ENCODE measurements at places on chromosomes 3 and 15. TPM values are rescaled to one million over a fixed set of nuclear protein-coding genes. Genes with fewer than 3 reads are reported as not detected.

MBD4 gene
- polyA plus RNA-seq, result 25.7 TPM

NPAP1 gene
- polyA plus RNA-seq, result 0.07 TPM

ZNF80 gene
- not detected for polyA plus RNA-seq

SNAP23 gene
- 60.3 TPM for polyA plus RNA-seq

U2SURP gene
- 87.6 TPM for polyA plus RNA-seq

HRG gene
- polyA plus RNA-seq, result not detected

- no peak for DNase-seq
Observed at GRCh38 chr15:98657721-98658120, 9.4 kb downstream of the IGF1R start.

- no peak for DNase-seq
Observed at GRCh38 chr3:56302417-56302816, 165.8 kb downstream of the ERC2 start.

GRCh38 chr15:58163985-58164384 is 25.8 kb downstream of the AQP9 start:
- DNase-seq, result no peak

DNA sequence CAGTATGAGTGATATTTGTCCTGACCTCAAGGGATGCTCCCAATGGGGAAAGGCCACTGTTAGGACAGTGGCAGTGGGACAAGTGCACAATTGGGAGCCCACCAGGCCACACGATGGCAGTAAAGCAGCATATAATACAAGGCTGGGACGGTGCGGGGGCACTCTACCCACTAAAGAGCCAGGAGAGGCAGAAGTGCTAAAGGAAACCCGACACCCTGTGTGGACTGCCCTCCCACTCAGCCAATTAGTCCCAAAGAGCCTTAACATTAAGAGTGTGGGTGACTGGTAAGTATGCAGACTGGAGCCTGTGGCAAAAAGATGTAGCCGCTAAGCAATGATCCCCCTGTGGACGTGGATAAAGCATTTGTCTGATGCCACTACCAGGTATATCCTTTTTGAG is 8.2 kb upstream of the ZNF589 start:
- DNase-seq, result no peak

GRCh38 chr3:13280811-13281506 is 139.2 kb downstream of the NUP210 start:
- no peak for DNase-seq

GRCh38 chr3:141330235-141330634 is 38.1 kb upstream of the ZBTB38 start:
- DNase-seq, result no peak

DNA sequence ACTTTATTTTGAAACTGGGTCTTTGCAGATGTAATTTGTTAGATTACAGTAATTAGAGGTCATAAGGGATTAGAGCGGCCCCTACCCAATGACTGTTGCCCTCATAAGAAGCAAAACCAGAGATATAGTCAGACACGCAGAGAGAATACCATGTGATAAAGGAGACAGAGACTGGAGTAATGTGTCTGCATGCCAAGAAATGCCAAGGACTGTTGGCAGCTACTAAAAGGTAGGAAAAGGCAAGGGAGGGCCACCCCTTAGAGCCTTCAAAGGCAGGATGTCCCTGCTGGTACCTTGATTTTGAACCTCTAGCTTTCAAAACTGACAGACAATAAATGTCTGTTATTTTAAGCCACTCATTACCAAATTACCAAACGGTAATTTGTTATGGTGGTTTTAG is 548.2 kb downstream of the FHIT start:
- no peak for DNase-seq

GRCh38 chr15:89825271-89825940 is 10.8 kb upstream of the ANPEP start:
- no peak for DNase-seq

DNA sequence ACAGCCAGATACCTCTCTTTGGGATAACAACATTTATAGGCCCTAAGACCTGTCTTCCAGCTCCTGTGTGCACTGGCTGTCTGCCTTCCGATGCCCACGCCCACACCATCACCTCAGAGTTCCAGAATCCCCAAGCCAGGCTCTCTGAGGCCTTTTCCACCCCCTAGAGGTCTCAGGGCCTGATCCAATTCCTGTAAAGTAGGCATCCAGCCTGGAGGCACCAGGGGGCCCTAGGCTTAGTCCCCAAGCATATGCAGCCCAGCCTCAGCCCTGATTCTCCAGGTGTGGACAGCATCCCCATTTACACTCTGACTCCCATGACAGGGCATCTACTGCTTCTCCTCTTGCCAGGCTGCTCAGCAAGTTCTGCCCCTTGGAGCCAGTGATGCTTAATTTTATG is 72.7 kb upstream of the CORO2B start:
- DNase-seq, result no peak

DNA sequence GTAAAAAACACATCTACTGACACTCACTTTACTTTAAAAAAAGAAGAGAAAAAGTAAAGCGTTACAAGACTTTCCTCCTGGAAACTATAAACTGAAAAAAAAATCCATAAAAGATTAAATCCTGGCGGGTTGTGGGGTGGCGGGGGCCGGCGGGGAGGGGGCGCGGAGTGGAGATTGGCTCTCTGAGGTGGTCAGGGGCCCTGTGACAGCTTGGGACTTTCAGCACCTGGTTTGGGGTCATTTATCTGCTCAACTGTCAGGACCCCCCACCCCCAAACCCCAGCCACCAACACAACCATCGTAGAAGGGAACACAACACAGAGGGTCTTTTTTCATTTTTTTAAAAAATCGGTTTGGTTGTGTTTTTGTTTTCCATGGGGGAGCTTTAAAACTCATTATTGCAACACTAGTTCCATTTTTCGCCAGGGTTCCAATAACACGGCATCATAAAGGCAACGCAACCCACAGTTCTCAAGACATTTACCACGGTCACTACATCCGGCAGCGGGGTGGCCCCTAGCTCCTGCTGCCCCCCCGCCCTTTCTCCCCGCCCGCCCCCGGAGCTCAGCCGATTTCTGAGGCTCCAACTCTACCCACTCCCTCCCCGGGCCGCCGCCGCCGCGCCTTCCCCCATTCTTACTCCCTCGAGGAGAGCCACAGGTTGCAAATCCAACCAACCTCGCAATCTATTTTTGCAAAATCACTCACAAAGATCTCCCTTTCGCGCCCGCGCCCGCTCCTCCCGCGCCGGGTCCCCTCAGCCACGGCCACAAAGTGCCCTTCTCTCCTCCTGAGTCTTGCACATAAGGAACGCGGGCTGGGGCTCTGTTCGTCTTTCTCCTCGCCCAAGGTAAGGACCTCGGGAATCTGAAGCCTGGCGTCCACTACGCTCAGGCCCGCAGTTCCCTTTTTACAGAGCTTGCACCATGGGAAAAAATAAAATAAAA is 1.8 kb downstream of the BCL6 start:
- peak; percentile 65 for DNase-seq

DNA sequence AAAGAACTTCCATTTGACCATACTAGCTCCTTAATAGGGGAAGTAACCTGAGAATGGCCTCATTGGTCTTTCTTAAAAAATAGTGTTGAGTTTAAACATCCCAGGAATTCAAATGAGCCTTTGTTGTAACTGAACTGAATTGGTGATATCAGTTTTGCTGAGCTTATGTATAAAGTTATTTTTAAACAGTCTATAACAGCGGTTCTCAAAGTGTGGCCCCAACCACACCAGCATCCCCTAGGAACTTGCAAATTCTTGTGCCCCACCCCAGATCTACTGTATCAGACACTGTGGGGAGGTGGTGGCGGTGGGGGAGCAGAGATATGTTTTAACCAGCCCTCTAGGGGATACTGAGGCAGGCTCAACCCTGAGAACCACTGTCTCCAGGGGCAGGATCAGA is 57.0 kb downstream of the LMCD1 start:
- DNase-seq, result no peak

DNA sequence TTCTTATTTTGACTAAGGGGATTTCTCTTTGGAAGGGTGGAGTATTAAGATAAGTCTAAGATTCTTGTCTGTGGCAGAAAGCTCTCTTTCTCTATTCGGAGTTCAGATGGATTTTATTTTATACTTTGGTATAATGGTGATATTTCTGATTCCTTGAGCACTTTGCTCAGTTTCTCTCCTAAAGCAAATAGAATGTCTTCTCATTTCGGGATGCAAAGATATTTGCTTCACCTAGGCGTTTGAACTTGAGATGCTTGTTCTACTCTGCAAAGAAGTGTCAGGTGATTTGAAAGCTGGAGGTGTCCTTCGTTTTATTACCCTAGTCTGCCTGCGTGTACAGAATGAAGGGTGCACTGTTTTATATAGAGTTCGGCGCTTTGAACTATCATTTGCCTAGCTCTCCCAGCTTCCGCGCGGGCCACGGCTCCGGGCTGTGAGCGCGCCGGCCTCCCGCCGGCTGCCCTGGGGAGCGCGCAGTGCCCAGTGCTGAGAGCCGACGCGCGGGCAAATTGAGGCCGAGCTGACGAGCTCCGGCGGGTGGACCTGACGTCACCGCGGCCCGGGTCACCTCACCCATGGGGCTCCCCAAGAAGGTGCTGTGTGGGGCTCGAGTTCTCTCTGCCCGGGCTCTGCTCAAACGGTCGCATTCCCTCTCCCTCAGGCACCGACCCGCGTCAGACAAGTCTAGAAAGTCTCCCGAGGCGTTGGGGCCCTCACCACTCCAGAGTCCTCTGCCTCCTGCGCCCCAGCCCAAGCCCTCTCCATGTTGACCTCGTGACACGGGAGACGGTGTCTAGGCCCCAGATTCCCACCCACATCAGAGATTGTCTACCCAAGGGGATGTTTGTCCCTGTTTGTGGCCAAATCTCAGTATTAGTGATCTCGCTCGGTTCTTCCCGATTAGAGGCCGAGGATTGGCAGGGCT is 7.5 kb downstream of the SOX2 start:
- no peak for DNase-seq

- no peak for DNase-seq
Observed at GRCh38 chr15:39227001-39227400, 353.9 kb upstream of the THBS1 start.

GRCh38 chr3:194994551-194994981 is 276.4 kb downstream of the XXYLT1 start:
- no peak for DNase-seq

GRCh38 chr3:106438887-106439286 is 570.1 kb upstream of the CBLB start:
- DNase-seq, result no peak

- no peak for DNase-seq
Observed at GRCh38 chr3:70800951-70801350, 488.5 kb upstream of the MDFIC2 start.

DNA sequence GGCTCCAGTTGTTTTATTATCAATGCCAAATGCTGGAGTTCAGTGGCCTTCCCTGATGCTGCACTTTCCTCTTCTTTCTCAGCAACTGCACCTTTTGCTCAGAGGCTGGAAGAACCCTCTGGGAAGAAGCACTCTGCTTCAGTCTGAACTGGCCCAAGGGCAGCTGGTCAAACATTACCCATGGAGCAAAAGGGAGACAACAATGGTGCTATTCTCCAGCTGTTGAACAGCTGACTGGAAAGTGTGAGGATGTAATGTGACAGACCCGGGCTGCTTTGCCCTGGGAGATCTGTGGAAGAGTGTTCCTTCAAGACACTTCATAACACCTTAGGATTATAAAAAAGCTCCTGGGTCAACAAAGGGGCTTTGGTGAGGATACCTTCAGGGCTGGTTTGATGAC is 84.9 kb downstream of the EPHB1 start:
- peak; percentile 20 for DNase-seq

DNA sequence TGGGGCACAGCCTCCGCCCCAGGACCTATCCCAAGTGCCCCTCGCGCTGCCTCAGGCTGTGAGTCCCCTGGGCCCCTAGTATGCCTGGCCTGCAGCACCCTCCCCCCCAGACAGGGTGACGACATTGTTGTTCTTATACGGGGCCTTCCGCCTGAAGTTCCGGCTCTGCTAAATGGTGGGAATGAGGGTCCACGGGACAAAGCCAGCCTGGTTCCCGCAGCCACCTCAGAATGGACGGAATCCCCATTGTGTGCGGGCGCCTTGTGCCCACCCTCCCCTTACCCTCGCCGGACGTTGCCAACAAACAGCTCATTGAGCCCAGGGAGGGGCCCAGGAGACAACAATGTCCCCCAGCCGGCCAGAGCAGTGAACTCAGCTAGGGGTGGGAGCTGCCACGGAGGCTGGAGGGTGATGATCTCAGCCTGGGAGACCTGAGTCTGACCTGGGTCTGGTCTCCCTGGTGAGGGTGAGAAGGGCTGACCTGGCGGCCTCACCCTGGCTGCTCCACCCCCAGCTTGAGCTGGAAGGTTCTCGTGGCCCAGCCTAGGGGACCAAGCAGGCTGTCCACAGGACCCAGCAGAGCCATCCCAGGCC is 10.2 kb upstream of the DLL4 start:
- DNase-seq, result no peak

All from muscle of back (tissue), 13 donors.